ENCODE measurements at places on chromosomes 16 and 17.

DNA sequence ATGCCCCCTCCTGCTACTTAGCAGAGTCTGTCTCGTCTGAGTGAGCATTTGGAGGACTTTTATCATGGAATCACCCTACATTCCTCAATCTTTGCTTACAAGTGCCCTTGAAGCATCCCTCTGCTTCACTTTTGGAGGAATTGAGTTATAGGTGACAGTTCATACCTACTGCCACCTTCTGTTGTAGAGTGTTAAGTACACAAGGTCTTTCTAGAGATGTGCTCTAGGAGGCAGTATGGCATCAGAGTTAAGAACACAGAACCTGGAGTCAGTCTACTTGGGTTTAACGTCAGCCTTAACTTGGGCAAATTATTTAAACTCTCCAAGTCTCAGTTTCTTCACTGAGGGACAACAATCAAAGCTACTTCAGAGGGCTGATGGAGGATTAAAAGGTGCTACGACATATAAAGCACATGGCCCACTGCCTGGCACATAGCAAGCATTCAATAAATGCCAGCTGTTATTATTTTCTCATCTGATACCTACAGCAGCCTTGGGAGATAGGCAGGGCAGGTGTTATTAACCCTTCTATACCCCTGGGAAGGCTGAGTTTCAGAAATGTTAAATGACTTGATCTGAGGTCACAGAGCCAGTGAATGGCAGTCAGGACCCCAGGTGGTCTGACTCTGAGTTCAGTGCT, 62.2 kb downstream of the UTP18 start:
- DNase-seq: no peak

DNA sequence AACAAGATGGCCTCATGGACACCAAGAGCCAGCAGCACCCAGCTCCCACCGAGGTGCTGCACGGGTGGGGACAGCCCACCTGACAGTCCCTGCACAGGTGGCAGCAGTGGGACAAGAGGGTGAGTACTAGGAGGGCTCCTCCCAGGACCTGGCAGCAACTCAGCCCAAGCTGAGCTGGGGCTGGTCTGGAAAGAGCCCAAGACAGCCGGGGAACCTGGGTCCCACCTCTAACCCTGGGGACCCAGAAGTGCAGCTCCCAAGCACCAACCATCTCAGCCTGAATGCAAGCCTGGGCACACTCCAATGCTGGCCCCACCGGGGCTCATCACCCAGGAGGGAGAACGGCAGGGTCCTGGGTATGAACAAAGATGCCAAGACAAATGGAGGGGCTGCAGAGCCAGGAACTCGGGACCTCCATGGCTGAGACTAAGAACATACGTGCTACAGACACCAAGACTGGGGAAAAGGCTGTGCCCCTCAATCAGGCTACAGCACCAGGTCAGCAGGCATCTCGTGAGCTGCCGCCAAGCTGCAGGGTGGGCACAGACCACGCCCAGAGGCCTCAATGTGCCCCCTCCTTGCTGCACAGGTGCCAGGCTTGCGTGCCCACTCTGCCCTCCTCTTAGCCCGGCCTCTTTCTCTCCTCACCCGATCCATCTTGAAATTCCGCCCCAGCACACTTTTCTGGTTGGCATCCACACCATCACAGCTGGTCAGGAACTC, 37.5 kb upstream of the GSG1L start:
- DNase-seq: no peak

- no peak for DNase-seq
These were observed 16.0 kb upstream of the DLX4 start for GRCh38 chr17:49952912-49953497.

DNA sequence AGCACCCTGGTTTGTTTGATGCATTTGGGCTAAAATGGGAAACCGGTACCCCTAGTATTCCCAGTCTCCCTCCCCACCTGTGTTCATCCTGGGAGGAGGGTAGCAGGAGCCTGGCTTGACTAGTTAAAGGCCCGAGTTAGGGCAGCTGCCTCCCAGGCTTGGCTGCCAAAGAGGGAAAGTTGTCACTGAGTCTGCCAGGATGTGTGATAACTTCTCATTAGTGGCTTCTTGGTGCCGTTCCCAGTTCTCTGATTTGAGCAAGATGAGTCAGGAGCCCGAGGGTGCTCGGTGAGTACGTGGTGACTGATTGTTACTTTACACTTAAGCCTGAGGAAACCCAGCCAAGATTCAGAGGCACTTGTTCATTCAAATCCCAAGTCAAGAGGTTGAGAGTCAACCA, 2.5 kb downstream of the KRT32 start:
- no peak for DNase-seq

GRCh38 chr16:77212741-77213541, 13.7 kb downstream of the SYCE1L start:
- peak; percentile 34 for DNase-seq

- no peak for DNase-seq
These were observed 129.3 kb downstream of the NTN1 start for GRCh38 chr17:9150446-9151090.

DNA sequence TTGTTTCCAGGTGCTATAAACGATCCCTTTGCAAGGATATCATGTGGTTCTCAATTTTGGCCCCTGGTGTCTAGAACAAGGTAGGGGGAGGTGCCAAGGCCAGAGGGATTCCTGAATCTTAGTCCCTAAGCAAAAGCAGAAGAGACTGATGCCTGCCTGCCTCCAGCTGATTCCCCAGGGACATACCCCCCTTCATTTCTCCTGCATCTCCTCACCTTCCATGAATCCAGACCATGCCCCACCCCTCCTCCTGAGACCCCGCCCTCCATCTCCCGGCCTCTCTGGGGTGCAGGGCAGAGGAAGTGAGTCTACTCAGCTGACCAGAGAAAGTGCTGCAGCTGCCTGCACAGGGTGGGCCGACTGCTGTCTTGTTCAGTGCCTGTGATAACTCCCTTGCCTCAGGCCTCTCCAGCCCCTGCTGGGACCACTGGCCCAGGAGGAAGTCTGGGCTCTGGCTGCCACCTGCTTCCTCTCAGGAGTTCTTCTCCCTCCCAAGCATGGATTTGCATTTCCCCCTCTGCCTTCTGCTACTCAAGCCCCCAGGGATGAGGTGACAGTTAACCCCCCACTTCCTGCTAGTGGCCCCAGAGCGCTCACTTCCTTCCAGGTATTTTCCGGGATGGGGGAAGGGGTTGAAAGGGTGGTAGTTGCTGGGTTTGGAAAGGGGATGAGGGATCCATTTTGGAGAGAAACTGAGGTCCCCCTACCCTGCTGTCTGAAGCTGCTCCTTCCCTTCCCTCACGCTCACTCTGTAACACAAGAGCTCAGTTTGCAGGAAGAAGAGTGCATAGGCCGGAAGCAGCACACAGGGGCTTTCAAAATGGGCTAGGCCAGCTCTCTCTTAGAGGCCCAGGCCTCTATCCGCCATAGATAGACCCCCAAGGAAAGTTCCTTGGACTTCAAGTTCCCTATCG, 10.5 kb upstream of the TSPOAP1 start:
- DNase-seq: no peak

DNA sequence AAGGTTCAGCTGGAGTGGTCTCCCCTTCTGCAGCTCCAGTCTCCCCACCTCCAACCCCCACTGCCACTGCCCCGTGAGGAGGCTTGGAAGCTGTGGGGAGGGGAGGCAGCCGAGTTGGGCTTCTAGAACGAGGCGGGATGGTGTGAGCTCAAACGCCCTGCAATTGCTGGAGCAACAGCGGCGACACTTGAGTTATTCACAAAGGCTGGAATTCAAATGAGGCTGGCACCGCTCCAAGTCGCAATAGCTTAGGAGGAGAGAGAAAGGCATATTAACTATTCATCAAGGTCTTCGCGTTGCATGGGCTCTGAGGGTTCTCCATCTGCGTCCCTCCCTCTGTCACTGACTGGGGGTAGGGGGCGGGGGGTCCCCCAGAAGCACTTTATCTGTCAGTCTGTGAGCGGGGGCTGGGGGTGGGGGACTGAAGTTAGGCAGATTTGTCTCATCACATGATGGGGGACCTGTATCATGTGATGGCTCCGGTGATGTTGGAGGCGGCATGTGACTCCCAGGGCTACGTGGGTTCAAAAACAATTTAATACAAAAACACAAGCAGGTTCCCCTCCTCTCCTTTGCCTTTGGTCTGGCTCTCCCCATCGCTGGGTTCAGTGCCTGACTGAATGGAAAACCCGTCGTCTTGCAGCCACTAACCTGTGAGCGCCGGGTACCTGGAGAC, 70.5 kb downstream of the RBBP6 start:
- DNase-seq: peak; percentile 42

DNA sequence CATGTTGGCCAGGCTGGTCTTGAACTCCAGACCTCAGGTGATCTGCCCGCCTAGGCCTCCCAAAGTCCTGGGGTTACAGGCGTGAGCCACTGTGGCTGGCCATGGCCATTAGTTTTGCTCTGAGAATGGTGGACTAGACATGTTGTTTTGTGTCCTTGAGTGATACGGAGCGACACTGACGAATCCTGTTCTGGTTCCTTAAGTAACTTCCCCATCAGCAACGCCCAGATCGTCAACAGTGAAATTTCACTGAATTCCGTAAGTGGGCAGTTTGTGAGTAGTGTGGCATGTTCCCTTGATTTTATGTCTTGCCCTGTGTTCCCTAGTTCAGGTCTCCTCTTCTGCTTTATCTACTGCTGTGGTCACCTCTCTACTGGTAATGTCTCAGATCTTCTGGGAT, 67.4 kb downstream of the SNX29 start:
- DNase-seq: no peak

- no peak for DNase-seq
These were observed 2.7 kb downstream of the TRPV2 start for GRCh38 chr17:16417896-16418684.

GRCh38 chr16:63312346-63312745, 1276.1 kb upstream of the CDH8 start:
- DNase-seq: no peak

DNA sequence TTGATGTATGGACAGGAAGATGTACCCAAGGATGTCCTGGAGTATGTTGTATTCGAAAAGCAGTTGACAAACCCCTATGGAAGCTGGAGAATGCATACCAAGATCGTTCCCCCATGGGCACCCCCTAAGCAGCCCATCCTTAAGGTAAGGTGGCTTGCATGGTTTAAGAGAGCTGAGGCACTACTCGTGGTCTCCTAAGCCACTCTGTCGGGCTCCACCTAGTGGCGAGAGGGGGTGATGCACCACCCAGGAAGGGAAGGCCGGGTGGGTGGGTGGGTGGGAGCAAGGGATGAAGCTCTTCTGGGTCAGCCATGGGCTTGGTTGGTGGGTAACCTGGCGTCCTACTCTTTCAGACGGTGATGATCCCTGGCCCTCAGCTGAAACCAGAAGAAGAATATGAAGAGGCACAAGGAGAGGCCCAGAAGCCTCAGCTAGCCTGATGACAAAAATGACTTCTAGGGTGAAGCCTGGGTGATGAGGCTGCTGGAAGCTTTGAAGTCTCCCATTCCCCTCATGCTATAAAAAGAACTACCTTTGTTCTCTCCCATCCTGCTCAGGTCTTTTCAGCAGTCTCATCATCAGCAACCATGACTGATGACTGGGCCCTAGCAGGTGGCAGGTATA, 21.5 kb downstream of the GPR179 start:
- DNase-seq: peak; percentile 1

DNA sequence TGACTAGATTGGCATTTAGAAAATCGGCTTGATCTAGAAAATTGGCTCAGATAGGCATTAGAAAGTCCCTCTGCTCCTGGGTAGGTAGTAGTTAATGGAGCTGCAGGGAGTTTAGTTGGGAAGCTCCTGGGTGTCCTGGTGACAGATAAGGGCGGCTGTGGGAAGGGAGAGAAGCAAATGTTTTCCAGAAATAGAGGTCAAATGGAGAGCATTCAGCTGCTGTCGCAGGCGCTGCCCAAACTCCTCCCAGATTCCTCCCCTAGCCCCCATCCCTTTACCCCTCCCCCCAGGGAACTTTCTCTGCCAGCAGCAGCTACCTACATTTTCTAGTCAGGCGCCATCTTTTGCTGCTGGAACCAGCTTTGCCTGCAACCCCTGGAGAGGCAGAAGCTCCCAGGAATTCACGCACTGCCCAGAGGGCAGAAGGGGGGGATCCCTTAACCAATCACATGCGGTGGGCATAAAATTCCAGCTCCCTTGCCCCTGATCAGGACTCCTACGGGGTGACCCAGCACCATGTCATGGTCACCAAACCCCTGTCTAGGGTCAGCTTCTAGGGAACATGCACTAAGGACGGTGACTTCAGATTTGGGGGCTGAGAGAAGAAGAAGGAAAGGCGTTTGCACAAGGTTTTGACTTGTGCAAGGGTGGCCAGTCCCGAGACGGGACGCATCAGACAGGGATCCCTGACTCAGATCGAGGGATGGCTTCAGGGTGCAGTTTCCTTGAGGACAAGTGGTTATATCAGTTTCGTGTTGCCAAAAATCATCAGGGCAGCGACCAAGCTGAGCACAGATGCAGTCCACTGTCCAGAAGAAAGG, 43.8 kb downstream of the SOCS1 start:
- no peak for DNase-seq

DNA sequence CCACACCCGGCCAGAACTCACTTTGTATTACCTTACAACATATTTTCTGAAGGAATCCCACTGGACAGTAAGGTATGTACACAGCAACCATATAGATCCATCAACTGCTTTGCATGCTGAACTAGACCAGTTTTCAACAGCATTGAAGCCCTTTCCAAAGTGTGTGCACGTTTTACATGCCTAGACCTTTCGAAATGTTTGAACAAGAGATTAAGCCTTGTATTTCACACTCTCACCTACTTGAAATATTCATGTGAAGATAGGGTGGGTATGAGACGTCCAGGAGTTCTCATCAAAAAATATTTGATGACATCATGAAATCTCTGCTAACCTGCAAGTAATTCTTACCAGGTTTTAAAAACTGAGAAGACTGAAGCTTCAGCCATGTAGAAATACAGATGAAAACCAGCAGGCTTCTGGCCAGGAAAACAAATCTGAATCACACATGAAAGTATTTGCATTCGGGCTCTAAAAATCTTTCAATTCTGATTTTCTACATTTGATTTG, 387.0 kb upstream of the PSMD7 start:
- DNase-seq: no peak

GRCh38 chr16:53896722-53897121, 192.8 kb downstream of the FTO start:
- no peak for DNase-seq

GRCh38 chr17:68378268-68379176, 78.8 kb downstream of the WIPI1 start:
- peak; percentile 84 for DNase-seq

- peak; percentile 87 for DNase-seq
These were observed at the start of the genes ATPAF2 and GID4 for GRCh38 chr17:18038861-18039534. TSS of gene ATPAF2 (minus strand) at chr17:18039168. CDS start at chr17:18039013, 155 bp downstream. TSS of gene GID4 (plus strand) at chr17:18039408. CDS start at chr17:18039465, 57 bp downstream.

- no peak for DNase-seq
These were observed 9.7 kb downstream of the MRM3 start for GRCh38 chr17:791829-792228.

- no peak for DNase-seq
These were observed 12.6 kb upstream of the OR1F1 start for GRCh38 chr16:3175157-3176093.

DNA sequence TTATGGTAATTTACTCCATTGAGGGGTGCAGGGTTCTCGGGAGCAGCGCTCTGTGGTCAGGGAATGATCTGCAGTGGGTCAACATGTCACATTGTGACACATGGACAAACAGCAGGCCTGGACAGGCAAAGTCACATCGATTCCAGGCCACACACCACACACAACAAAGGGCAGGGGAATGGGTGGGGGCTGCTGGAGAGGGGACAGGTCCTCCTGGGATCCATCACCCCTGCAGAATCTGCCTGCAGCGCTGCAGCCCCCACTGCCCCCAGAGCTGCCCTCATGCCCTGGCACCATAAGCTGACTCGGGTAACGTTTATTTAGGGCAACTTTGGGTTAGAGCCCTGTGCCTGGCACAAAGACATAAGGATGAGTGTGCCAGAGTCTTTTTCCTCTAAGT, 9.1 kb downstream of the PEMT start:
- no peak for DNase-seq
